ENCODE measurements at places on chromosomes 2 and 18. TPM values are rescaled to one million over a fixed set of nuclear protein-coding genes. Genes with fewer than 3 reads are reported as not detected.
A peak's percentile ranks its signal among the peaks of the same experiment; 100 is the strongest.

DNA sequence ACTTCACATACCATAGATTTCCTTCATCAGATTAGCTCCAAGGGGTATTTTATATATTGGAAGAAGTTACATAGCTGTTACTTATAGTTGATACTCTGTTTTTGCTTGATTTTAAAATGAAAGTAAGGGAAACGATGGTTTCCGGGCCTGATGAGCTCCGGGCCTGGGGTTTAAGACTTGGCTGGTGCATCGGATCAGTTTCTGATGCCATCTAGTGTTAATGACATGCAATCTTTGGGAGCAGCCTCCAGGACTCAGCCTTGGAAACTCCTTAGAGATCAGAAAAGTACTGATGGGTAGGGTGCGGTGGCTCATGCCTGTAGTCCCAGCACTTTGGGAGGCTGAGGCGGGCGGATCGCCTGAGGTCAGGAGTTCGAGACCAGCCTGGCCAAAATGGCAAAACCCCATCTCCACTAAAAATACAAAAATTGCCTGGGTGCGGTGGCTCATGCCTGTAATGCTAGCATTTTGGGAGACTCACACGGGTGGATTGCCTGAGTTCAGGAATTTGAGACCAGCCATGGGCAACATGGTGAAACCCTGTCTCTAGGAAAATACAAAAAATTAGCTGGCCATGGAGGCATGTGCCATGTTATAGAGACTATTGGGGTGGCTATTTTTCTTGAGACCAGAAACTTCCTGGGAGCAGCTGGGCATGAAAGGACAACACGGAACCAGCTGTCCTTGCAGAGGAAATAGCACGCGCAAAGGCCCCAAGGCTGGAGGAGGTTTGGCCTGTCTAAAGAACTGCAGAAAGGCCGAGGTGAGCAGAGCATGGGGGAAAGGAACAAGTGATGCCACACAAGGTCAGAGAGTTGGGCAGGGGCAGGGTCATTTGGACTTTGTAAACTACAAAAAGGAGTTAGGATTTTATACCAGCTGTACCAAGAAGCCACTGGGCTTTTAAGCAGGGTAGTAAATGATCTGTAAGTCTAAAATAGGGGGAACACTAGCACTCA is 46.9 kb upstream of the CNOT11 start:
- H3K36me3 ChIP-seq = peaks cover 2% of the 10 kb centered on the region
- peak; percentile 21 for DNase-seq
- H3K27me3 ChIP-seq = no peaks in the 10 kb centered on the region
- H3K27ac ChIP-seq = no peak overlapping the region
- H3K4me3 ChIP-seq = no peak overlapping the region
- peaks cover 7% of the 10 kb centered on the region for H3K4me1 ChIP-seq

DNA sequence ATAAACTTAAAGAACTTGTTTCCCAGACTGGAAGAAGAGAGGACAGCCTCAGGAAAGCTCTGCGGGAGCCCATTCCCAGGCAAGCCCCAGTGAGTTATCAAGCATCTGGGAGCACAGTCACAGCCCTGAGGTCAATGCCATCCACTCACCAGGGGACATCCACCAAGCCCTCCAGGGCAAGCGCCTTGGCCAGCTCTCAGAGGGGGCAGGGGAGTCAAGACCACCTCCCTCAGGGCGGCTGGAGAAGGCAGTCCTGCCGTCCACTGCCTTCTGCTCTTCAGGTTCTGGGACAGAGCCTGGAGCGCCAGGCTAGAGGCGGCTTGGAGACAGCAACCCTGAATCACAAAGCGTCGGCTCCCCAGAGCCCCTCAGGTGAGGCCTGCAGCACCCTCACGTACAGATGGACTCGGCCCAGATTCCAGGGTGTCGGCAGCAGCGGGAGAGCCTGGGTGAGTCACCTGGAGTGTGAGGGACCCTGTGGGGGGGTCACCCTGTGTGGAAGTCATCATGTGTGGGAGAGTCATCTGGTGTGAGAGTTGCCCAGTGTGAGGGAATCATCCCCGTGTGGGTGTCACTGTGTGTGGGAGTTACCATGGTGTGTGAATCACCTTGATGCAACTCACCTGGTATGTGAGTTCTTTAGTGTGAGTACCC is 100.9 kb upstream of the TEX51 start:
- DNase-seq = no peak
- no peak overlapping the region for H3K27ac ChIP-seq
- H3K4me1 ChIP-seq = no peaks in the 10 kb centered on the region
- no peak overlapping the region for H3K4me3 ChIP-seq
- no peaks in the 10 kb centered on the region for H3K36me3 ChIP-seq

DNA sequence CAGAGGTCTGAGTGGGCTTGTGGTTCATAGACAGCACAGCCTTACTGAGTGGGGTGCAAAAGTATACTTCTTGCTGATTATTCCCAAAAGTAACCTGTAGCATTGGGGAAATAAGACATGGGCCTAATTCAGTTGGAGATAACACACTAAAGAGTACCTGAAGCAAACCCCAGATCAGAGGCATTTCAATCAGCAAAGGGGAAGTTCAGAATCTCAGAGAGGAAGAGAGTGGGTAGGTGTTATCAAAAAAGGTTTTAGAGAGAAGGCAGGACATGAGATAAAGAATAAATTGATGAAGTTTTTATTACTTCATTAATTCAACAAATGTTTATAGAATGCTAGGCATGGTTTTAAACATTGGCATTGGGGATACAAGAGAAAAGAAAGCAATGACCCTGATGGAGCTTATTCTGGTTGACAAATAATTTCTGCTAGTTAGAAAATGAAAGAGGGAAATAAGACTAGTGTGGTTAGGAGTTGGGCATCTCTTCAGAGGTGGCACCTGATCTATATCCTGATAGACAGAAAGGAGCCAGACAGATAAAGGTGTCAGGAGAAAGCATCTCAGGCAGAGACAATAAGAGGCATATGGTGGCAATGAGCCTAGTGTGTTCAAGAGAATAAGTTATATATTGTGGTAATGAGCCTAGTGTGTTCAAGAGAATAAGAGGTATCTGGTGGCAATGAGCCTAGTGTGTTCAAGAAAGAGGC is 153.8 kb upstream of the SETBP1 start:
- H3K36me3 ChIP-seq = no peaks in the 10 kb centered on the region
- no peak overlapping the region for H3K27ac ChIP-seq
- H3K4me1 ChIP-seq = no peaks in the 10 kb centered on the region

- no peak overlapping the region for H3K27ac ChIP-seq
- H3K4me3 ChIP-seq = no peak overlapping the region
- peaks cover 4% of the 10 kb centered on the region for H3K4me1 ChIP-seq
- DNase-seq = no peak
- H3K27me3 ChIP-seq = no peaks in the 10 kb centered on the region
Measured at GRCh38 chr18:9831036-9831722, 54.6 kb upstream of the TXNDC2 start.

- no peak overlapping the region for H3K4me3 ChIP-seq
- H3K27me3 ChIP-seq = peaks cover 24% of the 10 kb centered on the region
- H3K4me1 ChIP-seq = no peaks in the 10 kb centered on the region
- no peak for DNase-seq
- H3K27ac ChIP-seq = no peak overlapping the region
Measured at GRCh38 chr2:112938904-112939303, 27.9 kb downstream of the IL37 start.

GPAT2 gene
- not detected for total RNA-seq

ANKRD30BL gene
- total RNA-seq = not detected
